NCI-H1092 (cell line): ENCODE measurements at places on chromosomes 1 and 21.

DNA sequence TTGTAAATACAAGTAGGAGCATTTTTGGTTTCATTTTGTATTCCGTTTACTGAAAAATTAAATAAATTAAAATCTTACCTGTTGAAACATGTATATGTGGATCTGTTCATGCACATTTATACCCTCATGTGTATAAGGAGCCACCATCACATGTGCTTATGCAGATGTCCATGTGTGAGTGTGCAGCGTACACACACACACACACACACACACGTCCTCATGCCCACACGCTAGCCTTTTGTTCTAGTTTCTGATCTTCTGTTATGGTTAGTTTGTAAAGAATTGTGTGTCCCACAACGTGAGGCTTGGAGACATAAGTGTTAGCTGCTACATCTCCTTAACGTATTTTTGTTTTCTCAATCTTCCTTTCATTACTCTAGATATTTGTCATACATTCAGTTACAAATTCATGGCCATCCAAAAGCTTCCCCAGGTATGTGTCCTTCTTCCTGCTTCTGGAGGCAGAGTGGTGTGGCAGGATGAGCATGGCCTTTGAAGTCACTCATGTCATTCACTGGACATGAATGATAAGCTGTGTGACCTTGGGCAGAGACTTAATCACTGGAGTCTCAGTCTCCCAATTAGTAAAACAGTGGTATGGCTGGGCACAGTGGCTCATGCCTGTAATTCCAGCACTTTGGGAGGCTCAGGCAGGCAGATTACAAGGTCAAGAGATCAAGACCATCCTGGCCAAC, 54.6 kb downstream of the TENT5C start:
- no peak for DNase-seq

GRCh38 chr1:78044796-78045562, 787 bp upstream of the GIPC2 start:
- DNase-seq, result no peak

DNA sequence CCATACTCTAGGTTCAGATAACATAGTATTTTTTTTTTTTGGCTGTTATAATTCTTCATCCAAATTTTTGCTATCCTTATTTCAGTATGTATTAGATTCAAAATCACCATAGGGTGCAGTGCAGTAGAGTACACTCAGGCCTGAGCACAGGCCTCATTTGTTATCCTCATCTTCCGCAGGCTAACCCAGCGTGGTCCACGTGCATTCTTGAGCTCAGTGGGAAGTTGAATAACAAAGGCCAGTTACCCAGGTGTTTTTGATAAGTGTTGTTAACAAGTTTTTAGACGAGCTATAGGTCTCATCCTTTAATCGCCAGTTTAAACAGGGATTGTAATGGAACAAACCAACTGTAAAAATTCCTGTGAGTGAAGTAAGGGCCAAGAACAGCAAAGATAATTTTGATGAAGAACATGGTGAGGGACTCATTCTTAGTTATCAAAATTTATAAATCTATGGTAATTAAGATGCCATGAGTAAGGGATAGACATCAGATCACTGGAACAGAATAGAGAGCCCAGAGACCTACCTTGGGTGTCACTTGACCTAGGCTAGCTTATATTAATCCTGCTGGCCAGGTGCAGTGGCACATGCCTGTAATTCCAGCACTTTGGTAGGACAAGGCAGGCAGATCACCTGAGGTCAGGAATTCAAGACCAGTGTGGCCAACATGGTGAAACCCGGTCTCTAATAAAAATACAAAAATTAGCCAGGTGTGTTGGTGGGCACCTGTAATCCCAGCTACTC, 22.0 kb downstream of the FLVCR1 start:
- no peak for DNase-seq

- DNase-seq, result no peak
Observed at GRCh38 chr1:73333847-73334503, 864.0 kb downstream of the LRRIQ3 start.

GRCh38 chr1:211944733-211945500, 90.4 kb downstream of the INTS7 start:
- DNase-seq, result no peak

- DNase-seq, result no peak
Observed at GRCh38 chr1:155978973-155979429, 654 bp upstream of the ARHGEF2 start.
